Non-pigmented ciliary epithelial cell (primary cell): ENCODE measurements at places on chromosomes 3 and 15.
A peak's percentile ranks its signal among the peaks of the same experiment; 100 is the strongest.

GRCh38 chr3:41175365-41175764 is 23.9 kb upstream of the CTNNB1 start:
- DNase-seq = no peak

DNA sequence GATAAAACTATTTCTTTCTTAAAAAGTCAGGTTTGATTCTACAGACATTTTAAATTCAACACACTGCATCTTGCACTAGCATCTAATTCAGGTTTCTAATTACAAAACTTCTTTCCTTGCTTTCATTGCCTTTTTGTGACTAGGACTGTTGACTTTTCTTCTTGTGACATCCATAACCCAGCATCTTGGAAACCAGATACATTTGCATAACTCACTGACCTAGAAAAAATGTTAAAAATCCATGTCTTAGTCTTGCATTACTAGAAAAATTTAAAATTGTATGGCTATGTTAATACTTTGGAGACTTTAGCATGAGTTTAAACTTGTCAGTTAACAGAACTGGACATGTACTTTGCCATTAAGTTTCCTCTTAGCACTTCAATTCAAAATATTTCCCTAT is 72.7 kb downstream of the DTWD1 start:
- no peak for DNase-seq

- DNase-seq = no peak
Observed at GRCh38 chr3:142273501-142273900, 48.1 kb upstream of the GK5 start.

- DNase-seq = no peak
Observed at GRCh38 chr3:45026957-45027356, 854 bp downstream of the CLEC3B start.

- no peak for DNase-seq
Observed at GRCh38 chr3:197168606-197169005, 129.8 kb downstream of the DLG1 start.

DNA sequence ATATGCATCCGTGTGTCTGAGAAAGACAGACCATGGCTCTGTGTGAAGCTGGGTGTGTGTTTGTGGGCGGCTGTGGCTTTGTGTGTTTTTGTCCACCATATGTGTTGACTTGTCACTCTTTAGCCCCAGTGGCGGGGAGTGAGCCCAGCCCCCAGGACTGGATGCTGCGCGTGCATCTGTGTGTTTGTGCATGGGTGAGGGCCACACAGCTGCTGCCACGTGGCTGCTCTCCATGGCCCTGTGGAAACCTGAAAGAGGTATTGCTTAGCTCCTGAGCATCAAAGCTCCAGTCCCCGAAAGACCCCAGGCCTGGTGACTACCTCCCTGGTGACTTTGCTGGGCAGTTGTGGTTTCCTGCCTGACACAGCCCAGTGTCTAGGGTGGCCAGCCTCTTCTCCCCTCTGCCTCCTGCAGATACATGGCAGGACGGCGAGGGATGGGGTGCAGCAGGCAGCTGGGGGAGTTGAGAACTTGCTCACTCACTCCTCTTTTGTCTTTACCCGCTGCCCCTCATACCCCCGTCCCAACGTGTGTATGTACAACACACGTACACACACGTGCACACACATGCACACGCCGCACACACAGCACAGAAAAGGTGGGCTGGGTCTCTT is 6.5 kb downstream of the EPHB3 start:
- no peak for DNase-seq

- DNase-seq = no peak
Observed at GRCh38 chr3:52124126-52124525, 30.1 kb downstream of the POC1A start.

- no peak for DNase-seq
Observed at GRCh38 chr3:80215191-80215590, 447.4 kb upstream of the ROBO1 start.

GRCh38 chr15:43360821-43361220 is 10.0 kb downstream of the ZSCAN29 start:
- no peak for DNase-seq

DNA sequence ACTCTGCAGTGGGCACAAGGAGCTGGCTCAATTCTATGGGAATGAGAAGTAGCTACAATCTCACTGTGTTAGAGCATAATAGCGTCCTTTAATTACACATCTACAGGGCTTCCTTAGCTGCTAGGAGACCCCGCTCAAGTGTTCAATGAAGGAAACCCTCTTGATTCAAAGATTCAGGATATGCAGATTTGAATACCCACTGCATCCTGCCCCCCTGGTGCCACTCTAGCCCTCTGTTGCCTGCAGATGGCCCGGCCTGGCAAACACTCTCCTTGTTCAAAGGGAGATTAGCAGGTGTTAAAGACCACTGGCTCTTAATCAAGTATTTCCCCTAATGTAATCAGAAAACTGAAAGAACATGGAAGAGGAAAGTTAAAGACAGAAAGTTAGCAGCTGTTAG is 356.6 kb downstream of the VGLL3 start:
- DNase-seq = no peak

DNA sequence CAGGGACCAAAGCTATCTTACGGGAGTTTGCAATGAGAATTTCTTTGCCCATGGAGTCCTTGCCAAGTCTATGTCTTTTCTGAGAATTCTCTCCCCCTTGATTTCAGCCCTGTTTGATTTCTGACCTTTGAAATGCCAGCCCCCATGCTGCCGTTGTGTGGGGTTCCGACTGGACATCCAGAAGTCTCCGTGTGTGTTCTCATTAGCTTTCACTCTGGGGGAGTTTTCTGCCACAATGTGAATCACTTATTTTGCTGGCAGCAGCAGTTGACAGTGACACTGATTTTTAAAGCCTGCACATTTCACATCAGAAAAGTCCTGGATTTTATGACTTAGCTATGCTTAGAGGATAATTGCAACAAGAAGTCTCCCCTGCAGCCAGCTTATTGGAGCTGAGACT is 98.4 kb upstream of the CTDSPL start:
- DNase-seq = no peak

DNA sequence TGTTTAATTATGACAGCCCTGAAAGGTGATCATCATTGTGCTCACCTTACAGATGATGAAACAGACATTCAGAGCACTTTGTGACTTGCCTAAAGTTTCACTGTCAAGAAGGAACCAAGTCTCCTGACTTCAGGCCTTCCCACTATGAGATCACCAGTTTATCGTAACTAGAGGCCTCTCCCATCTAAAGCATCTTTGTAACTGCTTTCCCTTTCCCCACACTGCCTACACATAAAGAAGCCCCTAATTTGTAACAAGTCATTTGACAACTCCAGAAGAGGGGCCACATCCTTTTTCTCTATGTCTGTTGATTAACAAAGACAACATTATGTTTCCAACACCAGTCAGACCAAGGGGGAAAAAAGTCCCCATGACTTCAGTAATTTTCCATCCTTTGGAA is 1.1 kb downstream of the KLHL6 start:
- DNase-seq = no peak

DNA sequence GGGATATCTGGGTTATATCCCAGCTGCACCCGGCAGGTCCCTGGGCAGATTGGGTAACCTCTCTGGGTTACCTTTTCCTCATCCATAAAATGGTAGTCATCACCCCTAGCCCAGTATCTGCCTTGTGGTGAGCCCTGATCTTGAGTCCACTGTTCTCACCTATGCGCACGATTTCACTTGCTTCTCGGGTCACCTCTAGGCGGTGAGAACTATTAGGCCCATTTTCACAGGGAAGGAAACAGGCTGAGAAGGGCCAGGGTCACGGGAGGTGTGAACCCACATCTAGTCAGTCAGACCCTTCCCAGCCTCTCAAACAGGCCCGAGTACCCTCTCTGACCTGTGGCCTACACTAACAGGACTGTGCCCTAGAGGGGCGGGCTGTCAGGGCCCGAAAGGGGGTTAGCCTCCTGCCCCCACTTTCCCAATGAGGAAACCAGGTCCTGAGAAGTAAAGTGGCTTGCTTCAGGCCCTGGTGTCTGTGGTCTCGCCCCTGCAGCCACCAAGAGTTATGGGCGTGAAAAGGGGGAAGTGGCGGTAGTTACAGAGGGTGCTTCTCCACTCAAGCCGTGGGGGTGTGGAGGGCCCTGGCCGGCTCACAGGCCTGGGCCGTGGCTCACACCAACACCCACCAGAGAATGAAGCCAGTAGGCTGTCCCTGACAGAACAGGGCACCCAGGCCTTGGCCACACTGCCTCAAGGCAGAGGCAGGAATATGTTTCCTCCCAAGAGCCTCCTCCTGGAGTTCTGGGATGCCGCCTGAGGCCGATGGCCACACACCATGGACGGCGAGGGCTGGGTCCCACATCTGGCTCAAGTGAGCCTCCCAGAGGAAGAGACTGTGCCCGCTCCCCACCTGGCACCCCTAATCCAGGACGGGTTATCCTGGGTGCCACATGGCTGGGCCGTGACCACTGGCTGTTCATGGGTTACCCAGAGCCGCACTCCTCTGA is 19.5 kb downstream of the PSTPIP1 start:
- no peak for DNase-seq

GRCh38 chr3:46110701-46111493 is 83.6 kb upstream of the XCR1 start:
- no peak for DNase-seq

GRCh38 chr3:111732252-111732879 is 126.7 kb upstream of the PHLDB2 start:
- no peak for DNase-seq

DNA sequence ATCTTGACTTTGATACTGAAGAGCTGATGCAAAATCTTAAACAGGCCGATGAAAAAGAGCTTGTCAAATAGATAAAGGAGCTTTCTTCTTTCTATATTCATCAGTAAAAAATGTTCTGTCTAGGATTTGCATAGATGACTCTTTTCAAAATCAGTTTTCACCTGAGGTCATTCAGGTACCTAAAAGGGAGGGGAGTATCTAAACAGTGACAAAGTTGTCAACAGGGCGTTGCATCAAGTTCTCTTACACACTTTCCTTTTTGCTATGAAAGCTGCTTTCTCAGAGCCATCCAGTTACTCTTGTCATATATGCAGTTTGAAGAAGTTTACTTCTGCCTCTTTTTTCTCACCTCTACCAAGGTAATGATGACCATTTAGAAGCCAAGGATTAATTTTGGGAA is 60.0 kb downstream of the AKAP13 start:
- no peak for DNase-seq

DNA sequence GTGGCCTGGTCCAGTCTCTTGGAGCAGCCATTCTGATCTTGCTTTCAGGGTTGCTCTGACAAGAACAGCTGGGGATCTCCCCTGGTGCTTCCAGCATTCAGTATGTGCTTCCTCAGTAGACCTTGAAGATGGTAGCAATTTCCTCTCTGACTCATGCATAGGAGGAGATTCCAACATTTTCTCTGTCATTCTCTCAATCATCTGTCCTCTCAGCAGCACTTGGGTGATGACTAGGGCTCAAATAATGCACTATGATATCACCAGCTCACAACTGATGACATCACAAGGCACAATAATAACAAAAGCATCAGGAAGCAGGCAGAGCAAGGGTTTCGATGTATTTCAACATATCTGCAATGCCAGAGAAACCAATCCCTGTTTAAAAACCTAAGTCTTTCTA is 52.7 kb downstream of the NFKBIZ start:
- DNase-seq = peak; percentile 88

DNA sequence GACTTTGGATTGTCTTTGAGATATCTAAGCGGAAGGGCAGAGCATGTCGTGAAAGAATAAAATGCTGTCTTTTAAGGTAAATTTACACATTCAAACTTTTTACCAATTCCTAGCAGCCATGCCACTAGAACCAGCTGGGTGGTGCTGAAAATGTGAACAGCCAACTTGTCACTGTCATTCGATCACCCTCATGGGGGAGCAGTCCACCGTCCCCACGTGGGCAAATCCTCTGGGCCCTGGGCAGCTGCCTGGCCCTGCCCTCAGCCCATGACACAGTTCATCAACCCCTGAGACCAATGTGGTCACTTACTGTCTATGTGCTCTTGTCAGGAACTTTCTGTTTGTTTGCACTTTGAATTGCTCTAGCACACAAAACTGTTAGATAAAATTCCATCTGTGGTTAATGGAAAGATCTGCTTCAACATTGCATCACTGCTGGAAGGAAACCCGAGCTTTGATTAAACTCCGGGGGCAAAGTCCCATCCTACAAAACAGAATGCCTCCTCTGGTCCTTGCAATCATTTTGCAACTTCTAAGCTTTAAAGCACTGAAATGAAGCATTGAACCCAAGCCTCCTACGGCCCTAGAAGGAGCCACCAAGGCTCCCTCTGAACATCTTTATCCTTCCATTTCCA is 50.1 kb downstream of the PCSK6 start:
- DNase-seq = no peak

DNA sequence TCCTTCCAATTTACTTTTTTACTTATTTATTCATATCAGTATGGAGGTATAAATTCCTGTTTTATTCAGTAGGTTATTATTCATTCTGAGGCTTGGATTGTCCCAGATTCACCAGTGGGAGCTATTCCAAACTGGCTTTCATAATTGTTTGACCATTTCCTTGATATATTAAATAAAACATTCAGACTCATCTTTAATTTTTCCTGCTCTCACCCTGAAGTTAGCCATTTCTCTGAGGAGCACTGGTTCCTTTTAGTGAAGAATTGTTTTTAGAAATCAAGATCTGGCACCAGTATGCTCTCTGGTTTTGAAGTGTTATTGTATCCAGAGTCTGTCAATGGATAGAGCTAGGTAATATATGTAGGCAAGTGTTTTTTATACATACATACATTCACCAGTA is 66.9 kb upstream of the DCBLD2 start:
- DNase-seq = no peak

DNA sequence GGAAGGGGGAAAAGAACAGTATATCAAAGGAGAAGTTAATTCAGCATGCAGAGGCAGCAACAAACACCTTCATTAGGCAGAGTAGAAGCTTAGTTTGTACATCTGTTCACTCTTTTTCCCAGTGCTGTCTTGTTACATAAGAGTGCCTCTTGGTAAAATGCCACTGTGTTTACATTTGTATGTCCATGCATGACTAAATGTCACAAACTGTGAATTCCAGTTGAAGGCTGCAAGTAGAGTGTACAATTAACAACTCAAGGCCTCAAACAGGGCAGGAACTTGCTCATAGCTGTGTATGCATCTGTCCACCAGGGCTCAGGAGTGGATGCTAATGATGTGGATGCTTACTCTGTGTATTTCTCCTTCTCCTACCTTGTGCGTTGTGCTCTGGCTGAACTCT is 214.2 kb upstream of the TPM1 start:
- DNase-seq = no peak

- no peak for DNase-seq
Observed at GRCh38 chr15:63232943-63233342, 43.5 kb downstream of the RAB8B start.

- no peak for DNase-seq
Observed at GRCh38 chr3:176916777-176917176, 280.5 kb downstream of the TBL1XR1 start.
